Caco-2 (cell line): ENCODE measurements at places on chromosomes 5 and 9.

DNA sequence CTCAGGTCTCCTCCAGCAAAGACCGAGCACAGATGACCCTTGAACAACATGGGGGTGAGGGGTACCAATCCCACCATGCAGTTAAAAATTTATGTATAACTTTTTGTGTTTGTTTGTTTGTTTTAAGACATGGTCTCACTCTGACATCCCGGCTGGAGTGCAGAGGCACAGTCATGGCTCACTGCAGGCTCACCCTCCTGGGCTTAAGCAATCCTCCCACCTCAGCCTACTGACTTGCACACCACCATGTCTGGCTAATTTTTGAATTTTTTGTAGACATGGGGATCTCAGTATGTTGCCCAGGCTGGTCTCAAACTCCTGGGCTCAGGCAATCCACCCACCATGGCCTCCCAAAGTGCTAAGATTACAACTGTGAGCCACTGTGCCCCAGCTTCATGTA lies 231.0 kb upstream of the PIK3R1 start:
- DNase-seq = no peak

- DNase-seq = peak; percentile 84
Measured at GRCh38 chr9:37466037-37466709, 923 bp upstream of the ZBTB5 start.

- DNase-seq = peak; percentile 66
Measured at GRCh38 chr5:76715736-76716455, at the start of gene F2R. F2R (plus strand) TSS chr5:76716126; CDS start chr5:76716308, 182 bp downstream.

GRCh38 chr5:79318935-79319614 lies 83.1 kb downstream of the JMY start:
- DNase-seq = peak; percentile 4

DNA sequence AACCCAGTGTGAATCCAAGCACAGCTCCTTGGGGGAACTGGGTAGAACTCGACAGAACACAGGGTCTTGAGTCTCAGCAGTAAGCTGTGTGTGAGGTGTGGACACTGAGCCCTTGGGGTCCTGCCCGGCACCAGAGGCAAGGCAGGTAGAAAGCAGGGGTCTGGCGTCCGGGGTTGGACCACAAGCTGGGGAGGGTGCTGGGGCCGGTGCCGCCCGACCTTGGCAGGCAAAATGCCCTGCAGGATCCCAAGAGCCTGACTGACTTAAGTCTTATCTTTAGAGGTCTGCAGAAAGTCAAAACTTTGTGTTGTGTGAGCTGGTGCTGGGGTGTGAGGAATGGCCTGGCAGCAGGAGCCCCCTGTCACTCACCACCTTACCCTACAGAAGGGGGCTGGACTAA lies 49.3 kb downstream of the HABP4 start:
- no peak for DNase-seq

GRCh38 chr5:163497315-163497714 lies 8.1 kb upstream of the MAT2B start:
- DNase-seq = no peak

GRCh38 chr5:978054-978453 lies 30.5 kb upstream of the NKD2 start:
- no peak for DNase-seq

- DNase-seq = no peak
Measured at GRCh38 chr5:141683596-141684141, 1.6 kb upstream of the ARAP3 start.

GRCh38 chr9:35771534-35771933 lies 17.5 kb upstream of the MSMP start:
- DNase-seq = no peak

- no peak for DNase-seq
Measured at GRCh38 chr5:5246736-5247135, 106.6 kb downstream of the ADAMTS16 start.

- no peak for DNase-seq
Measured at GRCh38 chr5:143156572-143156971, 246.9 kb downstream of the NR3C1 start.

DNA sequence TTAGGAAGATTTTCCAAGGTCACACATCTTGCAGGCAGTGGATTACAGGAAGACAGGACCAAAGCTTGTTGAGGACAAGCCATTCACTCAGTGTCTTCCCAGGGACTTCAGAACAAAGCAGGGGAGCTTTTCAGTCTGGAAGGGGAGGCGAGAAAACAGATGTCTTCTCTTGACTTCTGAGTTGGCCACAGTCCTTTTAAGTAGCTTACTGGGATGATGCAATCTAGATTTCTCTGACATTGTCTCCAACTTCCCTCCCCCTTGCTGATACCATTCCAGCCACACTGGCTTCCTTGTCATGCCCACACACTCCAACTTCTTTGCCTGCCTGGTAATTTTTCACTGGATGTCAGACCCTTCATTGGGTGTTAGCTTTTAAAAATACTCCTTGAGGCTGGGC lies 174.2 kb upstream of the TBC1D2 start:
- DNase-seq = no peak

GRCh38 chr9:33289936-33290246 lies 425 bp upstream of the NFX1 start:
- no peak for DNase-seq

DNA sequence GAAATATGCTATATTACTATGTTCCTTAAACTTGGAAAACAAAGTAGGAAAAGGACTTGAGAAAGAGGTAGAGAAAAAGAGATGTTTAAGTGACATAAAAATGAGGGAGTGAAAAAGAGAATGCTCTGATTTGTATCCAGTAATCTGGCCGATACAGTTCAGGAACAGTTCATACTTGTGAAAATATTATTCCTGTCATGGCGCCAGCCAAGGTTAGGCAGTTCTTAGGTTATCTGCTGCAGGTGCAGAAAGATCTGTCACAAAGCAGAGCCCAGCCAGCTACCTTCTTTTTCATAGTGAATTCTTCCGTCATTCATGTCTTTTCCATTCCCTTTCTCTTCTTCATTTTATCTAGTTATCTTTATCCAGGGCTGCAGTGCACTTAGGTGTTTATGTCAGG lies 256.3 kb downstream of the ADAMTSL1 start:
- DNase-seq = no peak

DNA sequence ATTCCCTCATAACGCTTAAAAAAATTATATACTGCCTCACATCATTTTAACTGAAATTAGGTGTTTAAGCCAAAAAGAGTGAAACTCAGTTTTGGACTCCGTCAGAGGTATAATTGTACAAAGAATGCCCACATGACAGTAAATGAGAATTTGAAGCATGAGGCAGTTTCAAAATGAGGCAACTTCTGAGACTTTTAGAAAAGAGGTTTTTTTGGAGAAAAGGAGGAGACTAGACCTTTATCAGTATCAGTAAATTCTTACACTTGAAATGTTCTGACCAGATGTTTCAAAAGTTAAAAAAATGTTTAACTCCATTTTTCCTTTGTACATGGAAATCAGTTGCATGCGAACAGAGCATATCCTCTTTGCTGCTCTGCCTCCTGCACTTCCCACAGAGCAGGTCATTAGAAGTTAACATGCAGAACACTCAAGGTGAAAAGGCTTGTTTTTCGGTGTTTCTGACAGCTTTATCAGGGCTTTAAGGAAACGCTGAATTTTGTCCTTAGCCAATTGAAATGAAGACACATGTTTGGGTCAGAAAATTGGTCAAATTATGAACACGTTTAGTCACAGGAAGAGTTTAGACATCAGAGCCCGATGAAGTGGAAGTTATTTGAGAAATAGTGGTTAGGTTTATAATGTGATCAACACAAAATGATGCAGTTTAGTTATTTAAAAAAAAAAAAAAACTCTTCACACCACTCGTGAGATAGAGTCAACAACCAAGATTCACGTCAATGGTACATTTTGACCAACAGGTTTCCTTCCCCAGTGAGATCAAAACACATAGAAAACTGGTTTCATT lies 59.5 kb downstream of the PIK3R1 start:
- no peak for DNase-seq

DNA sequence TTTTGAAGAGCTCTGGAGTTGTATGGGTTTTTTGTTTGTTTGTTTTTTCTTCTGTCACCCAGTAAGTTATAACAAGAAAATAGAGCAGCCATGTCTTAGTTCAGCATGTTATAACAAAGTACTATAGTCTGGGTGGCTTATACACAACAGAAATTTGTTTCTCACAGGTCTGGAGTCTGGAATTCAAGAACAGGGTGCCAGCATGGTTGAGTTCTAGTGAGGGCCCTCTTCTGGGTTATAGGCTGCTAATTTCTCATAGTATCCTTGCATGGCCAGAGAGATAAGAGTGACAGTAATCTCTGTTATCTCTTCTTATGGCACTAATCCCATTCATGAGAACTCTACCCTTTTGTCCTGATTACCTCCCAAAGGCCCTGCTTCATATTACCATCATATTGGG lies 114.7 kb downstream of the GIN1 start:
- no peak for DNase-seq

- DNase-seq = no peak
Measured at GRCh38 chr5:176412517-176413254, 3.7 kb downstream of the CLTB start.

DNA sequence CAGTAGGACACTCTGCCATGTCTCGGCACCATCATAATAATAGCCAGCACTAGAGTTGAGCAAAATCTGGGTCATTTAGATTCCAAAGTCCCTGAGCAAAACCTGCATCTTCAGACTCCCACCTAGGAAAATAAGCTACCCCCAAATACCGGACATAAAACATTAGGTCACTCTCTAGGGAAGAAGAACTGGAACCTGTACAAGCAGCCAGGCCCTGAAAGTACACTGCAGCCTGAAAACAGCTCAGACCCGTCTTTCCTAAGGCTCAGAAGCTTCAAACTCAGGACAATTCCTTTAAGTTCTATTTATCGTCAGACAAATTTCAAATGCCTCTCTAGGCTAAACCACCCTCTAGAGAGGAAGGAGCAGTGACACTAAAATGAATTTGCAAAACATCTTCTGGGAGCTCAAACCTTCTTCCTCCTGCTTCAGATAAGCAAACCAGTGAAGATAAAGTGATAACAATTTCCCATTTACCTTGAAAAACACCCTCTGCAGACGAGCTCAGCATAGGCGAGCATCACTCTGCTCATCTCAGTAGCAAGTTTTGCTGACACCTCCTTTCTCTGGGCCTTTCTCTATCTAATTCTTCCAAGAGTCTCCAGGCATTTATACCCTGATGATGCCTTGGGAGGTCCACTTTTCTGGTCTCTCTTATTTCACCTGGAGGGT lies 34.0 kb downstream of the ADAM19 start:
- DNase-seq = no peak

DNA sequence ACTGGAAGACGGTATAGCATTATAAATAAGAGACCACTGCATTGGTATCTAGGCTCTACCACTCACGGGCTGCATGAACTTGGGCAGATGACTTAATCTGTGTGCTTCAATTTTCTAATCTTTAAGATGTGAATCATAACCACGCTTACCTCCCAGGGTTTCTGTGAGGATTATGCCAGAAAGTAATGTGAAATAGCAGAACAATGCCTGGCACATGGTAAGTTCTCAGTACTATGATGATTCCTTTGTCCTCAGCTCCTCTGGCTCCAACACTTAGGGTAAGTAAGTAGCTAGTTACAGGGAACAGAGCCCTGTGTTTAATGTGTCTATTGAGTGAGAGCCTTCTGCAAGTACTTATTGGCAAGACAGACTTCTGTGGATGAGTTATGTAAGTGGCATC lies 31.1 kb downstream of the POU4F3 start:
- DNase-seq = no peak

DNA sequence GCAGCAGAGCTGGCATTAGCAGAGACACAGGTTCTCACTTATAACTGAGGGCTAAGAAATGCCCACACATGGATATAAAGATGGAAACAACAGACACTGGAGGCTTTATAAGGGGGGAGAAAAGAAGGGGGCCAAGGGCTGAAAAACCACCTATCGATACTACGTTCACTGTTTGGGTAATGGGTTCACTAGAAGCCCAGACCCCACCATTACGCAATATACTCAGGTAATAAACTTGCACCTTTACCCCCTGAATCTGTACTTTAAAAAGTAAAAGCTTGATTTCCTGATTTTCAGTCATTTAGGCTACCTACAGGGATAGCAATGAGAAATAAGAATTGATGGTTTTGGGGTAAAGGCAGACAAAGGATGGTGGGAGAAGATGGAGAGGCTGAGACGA lies 1.9 kb upstream of the MINAR2 start:
- DNase-seq = no peak
